Esophagus (tissue), 2 donors: ENCODE measurements at places on chromosomes 3 and 15. TPM values are rescaled to one million over a fixed set of nuclear protein-coding genes. Genes with fewer than 3 reads are reported as not detected.

The TRPC1 gene
- polyA plus RNA-seq, result 2.5 TPM

The C15orf61 gene
- 1.8 TPM for polyA plus RNA-seq

The GPR156 gene
- 0.10 TPM for polyA plus RNA-seq

The INSYN1 gene
- polyA plus RNA-seq, result 14.9 TPM

The TMEM44 gene
- 7.3 TPM for polyA plus RNA-seq

The TMEM207 gene
- not detected for polyA plus RNA-seq

The CYP11A1 gene
- polyA plus RNA-seq, result 5.7 TPM

The BCHE gene
- polyA plus RNA-seq, result 4.4 TPM

The COL6A6 gene
- polyA plus RNA-seq, result 0.02 TPM

The SPINT1 gene
- polyA plus RNA-seq, result 161 TPM

The TMEM212 gene
- polyA plus RNA-seq, result not detected

The TM6SF1 gene
- polyA plus RNA-seq, result 1.1 TPM

The PPP1R14D gene
- 0.21 TPM for polyA plus RNA-seq

The PLA2G4E gene
- 1.2 TPM for polyA plus RNA-seq

The FAM219B gene
- 53.0 TPM for polyA plus RNA-seq

The PLCL2 gene
- polyA plus RNA-seq, result 0.22 TPM

The KLHL40 gene
- not detected for polyA plus RNA-seq

The RYR3 gene
- polyA plus RNA-seq, result 1.8 TPM

The LNP1 gene
- polyA plus RNA-seq, result 0.41 TPM

The EEF1AKMT4 gene
- 3.5 TPM for polyA plus RNA-seq

The SCG5 gene
- 0.35 TPM for polyA plus RNA-seq

The NANOGP8 gene
- polyA plus RNA-seq, result not detected

The SIDT1 gene
- polyA plus RNA-seq, result 1.0 TPM

The VIPR1 gene
- polyA plus RNA-seq, result 7.0 TPM
